Muscle of back (tissue), 13 donors: ENCODE measurements at places on chromosomes 3 and 15.

DNA sequence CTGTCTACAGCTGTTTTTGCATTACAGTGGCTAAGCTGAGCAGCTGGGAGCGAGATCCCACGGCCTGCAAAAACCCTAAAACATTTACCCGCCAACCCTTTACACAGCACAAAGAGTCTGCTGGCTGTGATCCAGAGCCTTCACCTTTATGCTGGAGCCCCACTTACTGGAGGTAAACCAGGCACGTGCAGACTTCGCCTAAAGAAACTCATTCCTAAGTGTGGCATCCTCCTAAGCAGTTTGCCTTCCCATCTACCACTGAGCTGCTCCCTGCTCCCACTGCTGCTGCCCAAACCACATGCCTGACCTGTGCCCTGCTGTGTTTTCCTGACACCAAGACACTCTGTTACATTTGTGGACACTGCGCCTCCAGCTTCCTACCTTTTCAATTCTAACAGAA, 53.0 kb downstream of the CHSY1 start:
- no peak for DNase-seq

GRCh38 chr15:43221422-43221821, 604 bp upstream of the EPB42 start:
- no peak for DNase-seq

DNA sequence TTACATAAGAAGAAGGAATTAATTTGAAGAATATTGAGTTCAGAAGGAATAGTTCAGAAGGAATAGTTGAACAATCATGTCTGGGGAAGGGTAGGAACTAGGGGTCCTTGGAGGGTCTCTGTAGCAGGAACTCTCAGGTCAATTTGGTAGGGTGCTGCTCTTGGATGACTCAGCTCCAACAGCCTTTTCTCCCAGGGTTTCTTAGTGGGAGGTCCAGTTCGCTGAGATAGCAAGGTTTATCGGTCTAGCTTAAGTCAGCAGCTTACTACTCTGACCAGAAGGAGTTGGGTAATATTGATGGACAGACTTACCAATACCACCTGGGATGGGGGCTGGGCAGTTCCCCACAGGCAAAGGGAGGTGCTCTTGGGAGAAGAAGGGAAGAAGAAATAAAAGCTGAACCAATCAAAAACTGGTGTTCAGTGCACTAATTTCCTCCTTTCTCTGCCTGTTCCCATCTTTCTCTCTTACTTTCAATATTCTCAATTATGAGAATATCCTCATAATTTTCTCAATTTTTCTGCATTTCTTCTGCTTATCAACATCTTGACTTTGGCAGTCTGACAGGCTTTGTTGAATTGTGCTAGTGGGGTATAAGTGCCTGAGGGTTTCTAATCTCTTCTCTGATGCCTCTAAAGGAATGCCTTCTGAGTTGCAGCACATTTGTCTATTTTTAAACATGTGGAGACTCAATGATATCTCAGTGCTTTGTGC, 14.4 kb upstream of the MITF start:
- no peak for DNase-seq

DNA sequence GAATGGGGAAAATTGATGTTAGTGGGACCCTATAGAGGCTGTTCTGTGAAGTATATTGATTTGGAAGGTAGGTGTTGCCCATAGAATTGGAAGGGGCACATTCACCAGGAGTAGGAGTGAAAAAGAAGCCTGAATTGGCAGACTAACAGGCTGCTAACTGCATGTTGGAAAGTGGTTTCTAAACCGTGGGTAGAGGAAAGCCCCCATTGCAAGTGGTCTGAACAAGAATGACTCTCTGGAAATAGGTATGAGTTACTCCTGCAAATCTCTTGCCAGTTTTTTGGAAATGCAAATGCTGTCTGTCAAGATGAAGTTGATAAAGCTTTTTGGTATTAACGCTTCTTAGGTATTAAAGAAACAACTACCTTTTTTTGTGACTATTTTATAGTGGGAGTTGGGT, 3.5 kb downstream of the UBE2E1 start:
- no peak for DNase-seq

DNA sequence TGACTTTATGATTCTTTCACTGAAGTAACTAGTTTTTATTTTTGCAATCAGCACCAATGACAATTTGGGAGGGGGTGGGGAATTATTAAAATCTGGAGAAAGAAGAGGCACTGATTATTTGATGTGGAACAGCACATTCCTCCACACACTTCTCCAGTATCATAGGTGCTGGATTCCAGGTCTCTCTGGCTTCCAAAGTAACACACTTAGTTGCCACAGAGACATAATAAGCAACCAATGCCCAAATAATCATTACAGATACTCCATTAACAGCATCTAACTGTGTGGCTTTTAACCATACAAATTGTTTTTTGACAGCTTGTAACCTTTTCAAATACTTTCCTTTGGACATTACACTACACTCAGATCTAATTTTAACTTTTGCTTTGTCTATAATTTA, 131.0 kb upstream of the CDIN1 start:
- no peak for DNase-seq

DNA sequence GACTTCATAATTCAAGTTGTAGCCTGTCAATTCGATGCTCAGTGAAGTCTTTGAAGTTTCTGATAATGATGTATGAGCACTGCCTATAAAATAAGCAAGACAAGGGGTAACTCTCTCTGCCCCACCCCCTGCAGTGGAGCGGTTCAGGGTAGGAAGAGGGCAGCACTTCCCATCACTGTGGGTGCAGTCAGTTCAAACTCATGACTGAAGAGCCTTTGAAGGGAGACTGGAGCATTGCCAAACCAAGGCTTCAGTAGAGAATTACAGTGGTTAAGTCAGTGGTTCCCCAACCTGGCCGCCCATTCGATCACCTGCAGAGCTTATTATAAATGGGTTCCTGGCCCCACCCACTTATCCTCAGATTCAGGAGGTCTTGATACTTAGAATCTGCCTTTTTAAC, 190.6 kb downstream of the SHQ1 start:
- no peak for DNase-seq

DNA sequence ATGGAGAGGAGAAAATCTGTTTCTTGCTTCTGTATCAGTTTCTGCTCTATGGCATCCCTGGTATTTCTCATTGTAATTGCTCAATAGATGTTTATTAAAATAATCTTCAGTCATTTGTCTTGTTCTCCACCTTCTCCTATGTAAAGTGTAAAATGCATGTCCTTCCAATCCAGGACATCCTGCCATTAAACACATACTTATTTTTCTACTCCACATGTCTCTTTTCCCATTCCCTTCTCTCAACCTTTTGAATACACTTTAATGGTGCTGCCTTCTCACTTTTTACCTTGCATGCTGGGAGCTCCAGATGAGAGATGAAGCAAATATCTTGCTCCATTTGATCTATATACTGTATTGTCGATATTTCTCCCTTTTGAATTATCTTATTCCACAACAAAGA, 49.7 kb downstream of the TUSC7 start:
- no peak for DNase-seq

GRCh38 chr3:189132839-189133238, 38.9 kb upstream of the TPRG1 start:
- DNase-seq: no peak

DNA sequence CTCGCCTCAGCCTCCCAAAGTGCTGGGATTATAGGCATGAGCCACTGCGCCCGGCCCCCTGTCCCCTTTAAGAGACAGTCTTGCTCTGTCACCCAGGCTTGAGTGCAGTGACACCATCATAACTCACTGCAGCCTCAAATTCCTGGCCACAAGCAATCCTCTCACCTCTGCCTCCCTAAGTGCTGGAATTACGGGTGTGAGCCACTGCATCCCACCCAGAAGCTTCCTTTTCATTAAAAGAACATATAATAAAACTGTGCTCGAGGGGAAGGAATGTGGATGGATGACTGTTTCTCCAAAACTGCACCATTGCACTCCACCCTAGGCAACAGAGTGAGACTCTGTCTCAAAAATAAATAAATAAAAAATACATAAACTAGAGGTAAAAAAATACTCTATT, 70.1 kb downstream of the NCEH1 start:
- no peak for DNase-seq
